Breast epithelium (tissue), 4 donors: ENCODE measurements at places on chromosomes 5 and 9.

- DNase-seq: no peak
Measured at GRCh38 chr5:124034083-124034700, 522.2 kb downstream of the CSNK1G3 start.

DNA sequence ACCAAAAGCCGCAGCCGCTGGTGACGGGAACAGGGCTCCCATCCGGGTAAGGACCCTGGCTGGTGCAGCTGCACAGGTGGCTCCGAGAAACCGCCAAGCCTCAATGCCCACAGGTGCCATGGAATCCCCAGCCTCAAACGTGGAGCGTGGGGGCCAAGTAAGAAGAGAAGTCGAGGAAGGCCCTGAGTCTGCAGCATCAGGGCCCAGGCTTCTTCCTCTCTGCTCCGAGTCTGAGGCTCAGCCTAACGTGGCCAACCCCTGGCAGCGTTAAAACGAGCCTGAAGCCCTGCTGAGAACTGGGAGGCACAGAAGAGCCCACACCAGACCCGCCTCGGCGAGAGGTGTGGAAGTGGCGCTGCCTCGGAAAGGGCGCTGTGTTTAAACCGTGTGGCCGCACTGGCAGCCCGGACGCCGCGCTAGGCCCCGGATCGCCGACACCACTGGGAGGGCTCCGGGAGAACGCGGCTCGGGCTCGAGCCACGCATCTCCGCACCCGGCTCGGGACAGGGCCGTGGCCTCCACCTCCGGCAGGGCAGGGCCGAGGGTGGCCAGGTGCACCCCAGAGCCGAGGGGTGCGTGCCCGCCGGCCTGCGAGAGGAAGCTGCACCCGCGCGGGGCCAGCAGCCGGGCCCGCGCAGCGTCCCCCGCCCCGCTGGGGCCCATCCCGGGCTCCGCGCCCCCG is 730 bp downstream of the ZMYND19 start:
- no peak for DNase-seq

DNA sequence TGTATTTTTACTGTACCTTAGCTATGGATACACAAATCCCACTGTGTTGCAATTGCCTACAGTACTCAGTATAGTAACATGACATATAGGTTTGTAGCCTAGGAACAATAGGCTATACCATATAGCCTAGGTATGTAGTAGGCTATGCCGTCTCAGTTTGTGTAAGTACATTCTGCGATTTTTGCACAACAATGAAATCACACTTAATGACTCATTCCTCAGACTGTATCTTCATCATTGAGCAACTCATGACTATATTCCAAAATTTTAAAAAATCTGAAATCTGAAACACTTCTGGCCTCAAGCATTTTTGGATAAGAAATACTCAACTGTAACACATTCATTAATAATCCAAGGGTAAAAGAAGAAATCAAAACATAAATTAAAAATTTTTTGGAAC is 666.8 kb upstream of the GRAMD2B start:
- no peak for DNase-seq

DNA sequence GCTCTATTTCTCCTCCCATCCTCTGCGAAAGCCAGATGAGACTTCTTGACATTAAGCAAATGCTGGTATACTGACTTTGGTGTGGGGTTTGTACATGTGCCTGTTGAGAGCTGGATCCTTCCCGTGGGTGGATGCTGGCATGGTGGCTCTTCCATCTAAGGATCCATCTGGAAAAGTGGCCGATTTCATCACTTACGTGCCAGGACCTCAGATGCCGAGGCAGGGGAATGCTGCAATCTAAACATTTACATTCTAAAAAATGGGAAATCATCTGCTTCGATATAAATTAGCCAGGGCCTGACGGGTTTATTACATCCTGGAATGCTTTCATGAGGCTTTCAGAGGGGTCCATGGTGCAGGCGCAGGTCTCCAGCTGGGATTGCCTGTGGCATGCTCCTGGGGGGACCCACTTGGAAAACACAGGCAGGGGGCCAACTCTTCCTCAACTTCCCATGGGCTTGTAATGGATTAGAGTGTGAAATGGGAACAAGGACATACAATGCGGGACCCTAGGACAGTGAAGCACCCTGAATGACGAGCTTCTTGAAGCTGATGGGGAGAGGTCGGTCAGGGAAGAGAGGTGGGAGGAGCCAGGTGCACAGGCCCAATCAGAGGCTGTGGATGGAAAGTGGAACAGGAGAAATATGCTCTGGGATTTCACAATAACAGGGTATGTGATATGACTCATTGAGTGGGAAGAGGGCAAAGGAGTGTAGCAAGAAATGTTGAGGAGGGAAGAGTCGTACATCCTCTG is 105.5 kb upstream of the PITX1 start:
- no peak for DNase-seq

DNA sequence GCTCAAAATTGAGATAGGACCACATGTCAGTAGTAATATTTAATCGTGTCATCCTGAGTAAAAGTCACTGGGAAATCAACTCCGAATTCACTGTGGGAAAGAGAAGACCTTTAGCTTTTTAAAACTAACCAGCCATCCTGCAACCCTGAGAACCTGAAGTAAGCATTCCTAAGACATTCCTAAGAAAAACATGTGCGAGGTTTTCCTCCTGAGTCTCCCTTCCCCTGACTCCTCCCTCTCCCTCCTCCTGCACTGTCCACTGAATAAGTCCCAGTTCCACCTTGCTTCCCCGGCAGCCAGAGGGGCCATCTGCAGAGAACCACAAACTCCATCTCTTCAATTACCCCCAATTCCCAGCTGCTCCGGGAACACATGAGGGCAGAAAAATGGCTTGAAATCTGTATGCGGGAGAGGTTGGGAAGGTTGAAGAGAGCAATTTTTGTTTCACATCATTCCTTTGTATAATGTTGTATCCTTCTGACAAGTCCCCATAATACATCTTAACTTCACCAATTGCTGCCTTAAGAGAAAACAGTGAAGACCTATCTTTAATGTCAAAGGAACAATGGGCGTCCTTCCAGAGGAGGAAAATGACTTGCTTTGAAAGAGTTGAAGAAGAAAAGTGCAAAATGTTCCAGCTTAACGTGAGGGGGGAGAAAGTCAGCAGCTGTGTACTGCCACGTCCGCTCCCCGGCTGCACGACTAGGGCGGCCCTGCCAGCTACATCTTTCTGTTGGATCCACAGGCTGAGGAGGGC is 186.3 kb downstream of the ZNF462 start:
- DNase-seq: no peak

DNA sequence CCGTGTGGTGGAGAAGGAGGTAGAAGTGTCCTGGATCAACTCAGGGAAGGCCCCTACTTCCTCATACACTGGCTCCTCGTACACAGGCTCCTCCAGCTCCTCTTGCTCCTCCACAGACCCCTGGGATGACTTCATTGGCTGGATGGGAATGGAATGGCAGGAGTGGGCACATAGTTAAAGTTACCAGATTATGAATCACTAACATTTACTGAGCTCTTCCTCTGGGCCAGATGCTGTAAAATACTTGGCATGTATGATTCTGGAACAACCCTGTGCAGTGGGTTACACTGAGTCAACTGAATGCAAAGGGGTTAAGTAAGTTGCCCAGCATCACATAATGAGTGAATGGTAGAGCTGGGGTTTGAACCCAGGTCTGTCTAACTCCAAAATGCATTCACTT is 3.1 kb upstream of the FCHSD1 start:
- no peak for DNase-seq

- DNase-seq: no peak
Measured at GRCh38 chr5:67053229-67053628, 143.4 kb downstream of the CD180 start.

DNA sequence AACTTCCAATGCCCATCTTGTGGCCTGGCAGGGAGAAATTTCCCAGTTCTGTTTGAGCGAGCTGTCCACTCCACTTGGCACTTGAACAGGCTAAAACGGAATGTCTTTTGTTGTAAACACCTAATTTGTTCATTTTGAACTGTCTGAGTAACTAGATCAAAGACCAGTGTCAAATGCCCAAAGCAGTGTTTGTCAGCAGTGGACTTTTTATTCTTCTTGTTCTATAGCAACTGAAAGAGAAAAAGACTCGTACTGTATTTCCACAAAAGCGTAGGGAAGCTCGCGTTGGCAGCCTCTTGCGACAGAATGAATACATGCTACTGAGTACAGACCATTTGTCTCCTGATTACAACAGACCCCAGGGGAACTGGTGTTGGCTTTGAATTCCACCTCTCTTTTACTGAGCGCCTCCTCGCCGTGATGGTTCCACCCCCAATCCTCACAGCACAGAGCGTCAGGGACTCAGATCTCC is 601.8 kb upstream of the ZNF608 start:
- DNase-seq: no peak

- DNase-seq: no peak
Measured at GRCh38 chr5:111603446-111603827, 91.1 kb upstream of the STARD4 start.

DNA sequence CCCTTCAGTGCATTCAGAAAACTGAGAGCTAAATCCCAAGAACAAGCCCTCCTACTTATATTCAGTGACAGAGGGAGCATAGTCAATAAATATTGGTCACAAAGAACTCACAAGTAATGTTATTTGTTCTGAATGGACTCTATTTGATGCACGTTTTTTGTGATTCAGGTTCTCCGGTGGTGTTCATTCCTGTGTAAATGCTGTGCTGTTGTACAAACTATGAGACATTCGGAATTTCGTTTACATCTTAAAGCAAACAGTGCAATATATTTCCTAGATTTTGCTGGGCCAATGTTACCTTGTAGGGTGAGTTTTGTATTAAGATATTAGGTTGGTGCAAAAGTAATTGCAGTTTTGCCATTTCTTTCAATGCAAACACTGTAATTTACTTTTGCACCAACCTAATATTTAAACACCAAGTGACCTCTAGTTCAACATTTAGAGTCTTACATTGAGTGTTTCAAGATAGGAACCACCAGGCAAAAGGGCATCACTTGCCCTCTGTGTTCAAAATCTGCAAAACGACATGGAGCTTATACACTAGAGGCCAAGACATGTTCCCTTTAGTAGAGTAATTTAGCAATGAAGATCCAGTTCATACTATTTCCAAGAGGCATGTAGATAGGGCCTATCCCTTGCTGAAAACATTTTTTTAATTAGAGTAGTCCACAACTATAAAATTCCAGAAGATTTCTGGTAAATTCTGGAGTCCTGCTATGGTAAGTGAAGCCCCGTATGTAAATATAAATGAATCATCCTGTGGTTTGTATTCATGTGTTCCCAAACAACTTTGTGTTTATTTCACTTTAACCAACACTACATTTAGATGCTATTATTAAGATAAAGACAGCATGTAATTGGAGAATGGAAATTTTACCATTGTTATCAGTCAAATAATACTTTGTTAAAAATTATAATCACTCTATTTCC is 444.0 kb upstream of the PTGER4 start:
- DNase-seq: no peak

DNA sequence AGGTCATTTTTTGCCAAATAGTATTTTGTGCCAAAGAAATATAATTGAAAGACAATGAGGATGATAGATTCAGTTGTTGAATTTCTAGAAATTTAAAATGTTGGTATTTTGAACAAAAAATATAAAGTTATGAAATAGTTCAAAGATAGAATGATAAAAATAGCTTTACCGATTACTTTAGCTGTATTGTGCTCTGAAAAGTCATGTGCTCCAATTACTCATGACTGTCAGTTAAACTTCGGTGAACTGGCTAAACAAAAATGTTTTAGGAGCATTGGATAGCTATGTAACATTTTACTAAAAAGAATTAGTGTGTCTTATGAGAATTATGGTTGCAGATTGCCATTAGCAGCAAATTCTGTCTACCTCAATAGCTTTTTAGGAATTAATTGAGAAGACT is 177.3 kb upstream of the VCAN start:
- no peak for DNase-seq

DNA sequence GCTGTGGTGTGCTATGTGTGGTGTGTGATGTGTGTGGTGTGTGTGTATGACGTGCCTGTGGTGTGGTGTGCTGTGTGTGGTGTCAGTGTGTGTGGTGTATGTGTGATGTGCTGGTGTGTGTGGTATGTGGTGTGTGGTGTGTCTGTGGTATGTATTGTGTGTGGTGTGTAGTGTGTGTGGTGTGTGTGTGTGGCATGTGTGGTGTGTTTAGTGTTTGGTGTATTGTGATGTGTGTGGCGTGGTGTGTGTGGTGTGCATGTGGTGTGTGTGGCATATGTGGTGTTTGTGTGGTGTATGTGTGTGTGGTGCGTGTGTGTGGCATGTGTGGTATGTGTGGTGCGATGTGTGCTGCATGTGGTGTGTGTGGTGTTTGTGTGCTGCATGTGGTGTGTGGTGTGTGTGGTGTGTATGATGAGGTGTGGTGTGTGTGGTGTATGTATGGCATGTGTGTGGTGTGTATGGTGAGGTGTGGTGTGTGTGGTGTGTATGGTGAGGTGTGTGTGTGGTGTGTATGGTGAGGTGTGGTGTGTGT is 18.3 kb upstream of the RNU6ATAC start:
- no peak for DNase-seq

GRCh38 chr5:150431574-150431973 is 18.0 kb downstream of the RPS14 start:
- DNase-seq: no peak

DNA sequence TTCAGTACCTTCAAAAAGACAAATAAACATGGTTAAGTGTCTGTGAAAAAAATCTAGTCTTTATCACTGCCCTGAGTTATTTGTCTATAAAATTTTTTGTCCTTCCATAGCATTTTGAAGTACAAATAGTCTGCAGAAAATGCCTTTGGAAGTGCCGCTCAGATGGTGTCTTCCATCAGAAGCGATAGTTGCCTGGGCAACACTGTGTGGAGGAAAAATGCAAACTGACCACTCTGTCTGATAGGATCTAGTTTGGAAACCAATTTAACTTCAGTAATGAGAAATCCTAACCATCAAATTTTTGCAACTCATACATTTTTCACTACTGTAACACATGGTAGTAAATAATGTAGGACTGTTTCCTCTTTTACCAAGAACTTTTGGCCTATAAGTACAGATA is 449.9 kb downstream of the PRELID2 start:
- no peak for DNase-seq

GRCh38 chr9:137705443-137705863 is 86.6 kb downstream of the EHMT1 start:
- no peak for DNase-seq

GRCh38 chr9:130501639-130502038 is 56.9 kb downstream of the ASS1 start:
- DNase-seq: no peak

DNA sequence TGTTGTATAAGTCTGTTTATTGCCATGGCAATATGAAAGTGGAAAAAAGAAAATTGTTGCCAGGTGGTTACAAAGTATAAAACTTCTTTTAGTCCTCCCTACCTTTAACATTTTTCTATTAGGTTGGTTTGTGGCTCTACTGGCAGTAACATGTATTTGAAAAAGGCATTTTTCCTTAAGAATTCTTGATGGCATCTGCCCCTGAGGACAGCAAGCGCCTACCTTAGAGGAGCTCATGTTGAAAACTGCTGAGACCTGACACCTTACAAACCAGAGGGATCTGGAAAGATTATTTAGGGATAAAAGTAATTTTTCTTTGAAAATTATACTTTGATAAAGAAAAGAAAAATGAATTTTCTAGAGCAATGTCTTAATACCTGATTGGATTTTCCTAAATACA is 208.1 kb downstream of the CAVIN4 start:
- no peak for DNase-seq

GRCh38 chr9:34990908-34991606 is 1.5 kb downstream of the DNAJB5 start:
- no peak for DNase-seq
